ENCODE measurements at places on chromosomes 5 and 9.

DNA sequence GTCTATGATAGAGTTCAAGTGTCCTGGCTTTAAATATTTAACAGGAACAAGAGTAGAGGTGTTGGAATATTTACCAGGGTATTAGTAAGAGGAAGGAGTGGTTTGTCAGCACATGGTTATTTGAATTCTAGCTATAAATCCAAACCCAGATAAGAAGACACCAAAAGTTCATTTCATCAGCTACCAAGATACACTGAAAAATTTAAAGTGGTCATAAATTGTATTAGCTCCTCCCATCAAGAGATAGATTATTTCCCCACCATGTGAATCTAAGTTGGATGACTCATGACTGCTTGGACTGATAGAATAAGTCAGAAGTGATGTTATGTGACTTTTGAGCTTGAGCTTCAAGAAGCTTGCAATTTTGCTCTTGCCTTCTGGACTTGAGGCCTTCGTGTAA lies 72.1 kb upstream of the GRAMD2B start:
- DNase-seq = no peak

GRCh38 chr5:155530046-155530445 lies 516.5 kb downstream of the KIF4B start:
- no peak for DNase-seq

DNA sequence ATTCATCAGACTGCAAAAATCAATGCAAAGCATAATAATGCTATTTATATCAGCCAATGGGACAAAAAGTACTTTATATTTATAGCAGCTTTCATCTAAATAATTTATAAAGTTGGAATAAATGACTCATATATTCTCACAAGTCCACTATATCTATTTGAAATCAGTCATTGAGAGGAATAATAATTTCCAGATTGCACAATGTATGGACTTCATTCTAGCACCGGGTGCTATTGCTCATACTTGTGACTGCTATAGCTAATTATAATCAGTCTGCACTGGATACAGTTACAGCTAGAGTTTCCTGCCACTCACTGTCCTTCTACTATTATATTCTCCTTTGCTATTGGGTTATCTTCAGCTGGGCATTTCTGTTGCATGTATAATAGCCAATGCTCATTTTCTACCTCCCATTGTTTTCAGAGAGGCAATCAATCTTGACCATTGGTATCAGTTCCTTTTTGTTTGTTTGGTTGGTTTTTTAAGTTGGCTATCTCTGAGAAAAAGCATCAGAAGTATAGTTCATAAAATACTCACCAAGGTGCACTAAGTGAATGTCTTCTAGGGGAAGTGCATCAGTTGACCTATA lies 1.9 kb downstream of the CDH18 start:
- DNase-seq = no peak

GRCh38 chr9:91546574-91546973 lies 122.9 kb upstream of the NFIL3 start:
- DNase-seq = no peak

DNA sequence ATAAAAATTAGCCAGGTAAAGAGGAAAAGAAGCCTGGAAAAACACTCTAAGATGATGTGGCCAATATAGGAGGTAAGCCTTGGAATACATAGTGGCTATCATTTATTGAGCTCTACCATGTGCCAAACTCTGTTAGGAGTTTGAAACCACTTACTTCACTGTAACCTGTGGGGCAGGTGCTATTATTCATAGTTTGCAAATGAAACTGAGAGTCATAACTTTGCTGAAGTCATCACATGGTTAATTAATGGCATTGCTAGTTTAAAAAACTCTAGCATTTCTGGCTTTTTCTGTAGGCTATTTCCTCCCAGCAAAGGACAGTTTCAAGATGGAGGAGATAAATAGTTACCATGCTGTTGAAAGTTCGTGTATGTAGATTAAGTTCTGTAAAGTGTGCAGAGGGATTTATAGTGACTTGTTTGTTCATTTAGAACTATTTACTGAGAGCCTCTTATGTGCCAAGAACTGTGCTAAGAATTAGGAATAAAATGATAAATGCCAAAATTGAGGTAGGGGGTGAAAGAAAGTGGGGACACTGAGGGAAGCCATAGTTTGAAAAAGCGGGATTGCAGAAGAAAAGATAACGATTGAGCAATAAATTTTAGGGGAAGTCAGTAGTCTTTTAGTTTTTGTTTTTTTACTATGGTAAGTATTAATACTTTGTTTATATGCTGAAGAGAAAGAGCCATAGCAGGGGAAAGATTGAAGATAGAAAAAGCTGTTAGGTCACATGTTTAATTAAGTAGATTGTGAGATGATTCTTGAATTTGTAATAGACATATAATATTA lies 57.2 kb downstream of the WDR70 start:
- no peak for DNase-seq

DNA sequence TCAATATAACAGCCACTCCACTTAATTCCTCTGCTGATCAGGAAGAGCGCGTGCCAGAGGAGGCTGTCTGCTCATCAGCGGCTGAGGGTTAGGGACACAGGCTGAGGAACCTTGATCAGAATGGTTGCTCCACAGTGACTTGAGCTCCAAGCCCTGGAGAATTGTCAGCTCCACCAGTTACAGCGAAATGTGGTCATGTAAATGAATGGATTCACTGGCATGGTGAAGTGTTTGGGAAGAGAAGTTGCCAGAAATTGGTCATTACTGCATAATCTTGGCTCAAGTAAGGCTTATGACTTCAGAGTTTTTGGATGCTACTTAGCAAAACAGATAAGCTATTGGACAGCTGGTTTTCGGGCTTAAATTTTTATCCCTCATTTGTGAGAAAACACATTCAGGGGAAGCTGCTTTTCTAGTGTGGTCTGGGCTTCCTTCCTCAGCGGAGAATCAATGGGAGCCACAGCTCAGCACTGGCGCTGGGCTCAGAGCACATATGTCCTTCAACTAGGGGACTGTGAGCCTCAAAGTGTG lies 65.0 kb downstream of the PRRT1B start:
- no peak for DNase-seq

GRCh38 chr5:172768573-172769341 lies 2.2 kb downstream of the DUSP1 start:
- no peak for DNase-seq

DNA sequence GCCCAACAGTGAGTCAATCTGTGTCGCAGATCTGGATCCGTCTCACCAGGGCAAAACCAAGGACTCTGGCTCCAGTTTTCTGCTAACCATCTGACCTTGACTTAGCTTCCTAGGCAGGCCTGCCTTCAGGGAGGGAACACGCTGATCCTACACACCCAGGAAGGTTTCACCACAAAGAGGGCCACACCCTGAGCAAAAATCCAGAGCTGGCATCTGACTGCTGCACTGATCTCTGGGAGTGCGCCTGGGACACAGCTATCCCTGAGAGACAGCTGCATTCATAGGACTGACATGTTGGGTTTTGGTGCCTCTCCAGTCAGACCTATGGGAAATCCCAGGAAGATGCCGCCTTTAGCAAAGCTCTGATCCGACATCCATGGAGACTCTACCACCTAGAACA lies 47.5 kb downstream of the CDK5RAP2 start:
- DNase-seq = no peak

DNA sequence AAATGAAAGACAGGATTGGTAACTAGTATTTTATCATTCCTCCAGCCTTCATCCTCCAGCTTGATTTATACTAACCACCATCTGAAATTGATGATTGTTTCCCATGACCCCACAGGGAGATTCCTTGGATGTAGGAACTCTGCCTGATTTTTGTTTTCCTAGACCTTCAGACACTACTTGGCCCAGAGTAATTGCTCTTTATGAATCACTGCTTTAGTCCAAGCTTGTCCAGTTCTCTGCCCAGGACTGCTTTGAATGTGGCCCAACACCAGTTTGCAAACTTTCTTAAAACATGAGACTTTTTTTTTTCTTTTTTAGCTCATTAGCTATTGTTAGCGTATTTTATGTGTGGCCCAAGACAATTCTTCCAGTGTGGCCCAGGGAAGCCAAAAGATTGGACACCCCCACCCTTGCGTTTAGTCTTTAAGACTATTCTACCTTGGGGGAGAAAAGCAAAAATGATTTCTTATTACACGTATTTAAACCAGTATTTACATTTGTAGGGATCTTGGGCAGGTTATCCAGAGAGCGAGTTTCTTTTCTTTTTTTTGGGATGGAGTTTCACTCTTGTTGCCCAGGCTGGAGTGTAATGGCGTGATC lies 18.4 kb downstream of the BASP1 start:
- no peak for DNase-seq

- DNase-seq = no peak
Observed at GRCh38 chr9:76868897-76869296, 37.0 kb downstream of the PRUNE2 start.

GRCh38 chr9:128068386-128069205 lies 564 bp downstream of the SLC25A25 start:
- no peak for DNase-seq

- no peak for DNase-seq
Observed at GRCh38 chr5:6583049-6583880, 49.6 kb downstream of the NSUN2 start.
